HuH-7 (cell line): ENCODE measurements at places on chromosomes 2 and 18.
A peak's percentile ranks its signal among the peaks of the same experiment; 100 is the strongest.

- DNase-seq = no peak
Observed at GRCh38 chr2:195413422-195413821, 243.6 kb upstream of the SLC39A10 start.

DNA sequence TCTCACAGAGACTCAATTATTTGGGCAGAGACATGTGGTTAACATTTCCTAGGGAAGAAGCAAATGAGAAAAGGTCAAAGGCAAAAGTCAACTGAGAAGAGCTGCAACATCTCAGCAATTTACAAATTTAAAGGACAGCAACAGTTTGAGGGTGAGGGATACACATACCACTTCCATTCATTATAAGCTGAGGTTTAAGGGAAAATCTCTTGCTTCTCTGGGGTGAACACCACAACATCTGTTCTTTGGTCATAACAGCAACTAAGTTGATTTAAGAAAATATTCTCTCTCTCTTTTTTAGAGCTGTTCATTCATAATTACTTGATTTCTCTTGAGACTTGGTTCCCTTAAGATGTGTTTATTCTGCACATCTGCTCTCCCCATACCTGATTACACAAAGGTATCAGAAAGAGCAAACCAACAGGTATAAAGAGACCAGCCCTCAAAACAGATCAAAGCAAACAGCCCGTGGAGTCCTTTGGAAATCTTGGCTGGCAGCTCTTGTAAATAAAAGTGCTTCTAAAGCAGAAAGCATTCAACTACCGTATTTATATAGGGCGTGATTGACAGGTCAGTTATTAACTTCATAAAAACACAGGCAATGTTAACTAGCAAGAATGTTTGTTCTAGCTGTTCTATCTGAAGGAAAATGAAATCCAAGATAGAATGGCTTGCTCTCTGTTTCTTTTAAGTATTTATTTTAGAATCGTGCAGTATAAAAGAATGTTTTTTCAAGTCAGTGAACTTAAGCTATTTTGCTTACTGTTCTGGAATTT lies 132.8 kb downstream of the THADA start:
- DNase-seq = peak; percentile 48

- DNase-seq = no peak
Observed at GRCh38 chr2:30784682-30785081, 22.6 kb downstream of the CAPN13 start.

DNA sequence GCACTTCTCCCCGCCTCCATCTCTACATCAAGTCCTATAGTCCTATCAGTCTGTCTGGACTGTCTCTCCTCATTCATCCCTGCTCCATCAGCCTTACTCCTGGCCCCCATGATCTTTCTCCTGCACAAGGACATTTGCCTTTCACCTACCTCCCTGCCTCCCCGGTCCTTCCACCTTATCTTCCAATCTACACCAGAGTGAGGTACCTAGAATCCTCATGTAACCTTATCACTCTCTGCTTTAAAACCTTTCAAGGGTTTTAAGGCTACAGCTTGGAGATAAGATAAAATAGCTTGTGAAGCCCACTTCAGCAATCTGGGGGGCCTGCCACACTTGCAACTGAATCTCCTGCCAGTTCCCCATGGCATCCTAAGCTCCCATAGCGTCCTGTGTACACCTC lies 12.8 kb downstream of the CDC42EP3 start:
- no peak for DNase-seq

DNA sequence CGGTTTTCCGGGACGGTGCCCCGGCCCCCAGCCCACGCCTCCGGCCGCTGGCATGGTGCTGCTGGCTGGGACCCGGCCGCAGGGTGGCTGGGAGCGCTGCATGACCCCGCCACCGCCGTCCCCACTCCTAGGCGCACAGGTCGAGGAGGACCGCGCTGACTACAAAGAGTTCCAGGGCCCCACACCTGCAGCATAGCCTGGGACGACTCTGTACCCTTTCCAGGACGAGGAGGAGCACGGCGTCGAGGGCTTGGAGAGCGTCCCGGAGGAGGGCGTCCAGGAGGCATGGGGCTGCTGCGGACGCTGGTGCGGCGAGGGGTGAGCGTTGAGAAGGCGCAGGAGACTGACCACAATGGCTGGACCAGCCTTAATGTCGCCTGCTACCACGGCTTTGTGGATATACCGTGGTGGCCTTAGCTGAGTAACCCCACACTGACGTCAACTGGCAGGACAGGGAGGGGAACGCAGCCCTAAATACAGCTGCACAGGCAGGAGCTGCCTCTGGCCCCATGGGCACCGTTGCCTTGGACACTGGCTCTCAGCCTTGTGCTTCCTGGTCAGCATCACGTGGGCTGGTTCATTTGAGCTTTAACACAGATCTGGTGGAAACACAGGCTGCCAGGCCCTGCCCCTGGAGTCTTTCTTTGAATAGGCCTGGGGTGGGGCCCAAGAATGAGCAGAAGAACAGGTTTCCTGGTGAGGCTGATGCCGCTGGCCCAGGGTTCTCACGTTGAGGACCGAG lies 40.9 kb upstream of the TRIM43B start:
- no peak for DNase-seq

DNA sequence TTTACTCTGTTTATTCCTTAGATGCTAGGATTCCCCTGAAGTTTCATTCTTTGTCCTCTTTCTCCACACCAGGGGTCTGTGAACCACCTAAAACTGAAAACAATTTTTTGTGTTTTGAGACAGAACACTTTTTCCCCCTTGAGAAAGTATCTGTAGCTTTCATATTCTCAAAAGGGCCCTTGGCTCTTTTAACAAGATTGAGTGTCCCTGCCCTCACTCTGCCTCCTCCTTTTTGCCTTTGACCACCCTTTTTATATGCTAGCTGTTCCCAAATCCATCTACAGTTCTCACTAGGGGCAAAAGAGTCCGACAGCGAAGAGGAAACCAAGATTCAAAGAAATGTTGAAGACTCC lies 883 bp upstream of the EHBP1 start:
- no peak for DNase-seq

GRCh38 chr2:171293661-171294060 lies 133.0 kb upstream of the TLK1 start:
- no peak for DNase-seq

GRCh38 chr2:131577812-131578211 lies 50.1 kb downstream of the CCDC74A start:
- DNase-seq = no peak

DNA sequence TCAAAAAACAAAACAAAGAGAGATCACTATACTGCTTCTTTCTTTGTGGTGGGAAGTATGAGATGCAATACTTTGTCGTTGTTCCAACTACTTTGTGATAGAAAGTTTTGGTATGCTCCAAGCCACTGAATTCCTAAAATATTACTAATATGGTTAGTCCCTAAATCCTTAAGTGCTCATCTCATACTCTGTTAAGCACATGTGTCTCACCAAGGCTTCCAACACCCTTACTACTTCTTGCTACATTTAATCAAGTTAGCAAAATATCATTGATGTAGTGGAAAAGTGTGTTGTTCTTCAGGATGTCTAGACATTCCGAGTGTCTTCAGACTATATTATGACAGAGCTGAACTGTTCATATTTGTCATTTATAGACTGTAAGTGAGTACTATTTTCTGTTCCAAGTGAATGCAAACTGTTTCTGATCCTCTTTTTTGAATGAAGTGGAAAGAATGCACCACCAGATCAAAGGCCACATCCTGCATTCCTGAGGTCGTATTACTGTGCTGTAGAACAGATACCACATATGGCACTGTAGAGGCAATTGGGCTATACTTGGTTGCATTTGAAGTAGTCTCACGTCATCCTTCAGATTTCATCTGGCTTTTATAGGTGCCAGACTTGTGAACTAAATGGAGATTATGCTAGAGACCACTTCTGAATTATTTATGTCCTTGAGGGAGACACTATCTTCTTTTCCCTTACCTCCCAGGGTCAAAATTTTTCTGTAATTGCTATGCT lies 298.4 kb upstream of the ZNF521 start:
- DNase-seq = no peak

DNA sequence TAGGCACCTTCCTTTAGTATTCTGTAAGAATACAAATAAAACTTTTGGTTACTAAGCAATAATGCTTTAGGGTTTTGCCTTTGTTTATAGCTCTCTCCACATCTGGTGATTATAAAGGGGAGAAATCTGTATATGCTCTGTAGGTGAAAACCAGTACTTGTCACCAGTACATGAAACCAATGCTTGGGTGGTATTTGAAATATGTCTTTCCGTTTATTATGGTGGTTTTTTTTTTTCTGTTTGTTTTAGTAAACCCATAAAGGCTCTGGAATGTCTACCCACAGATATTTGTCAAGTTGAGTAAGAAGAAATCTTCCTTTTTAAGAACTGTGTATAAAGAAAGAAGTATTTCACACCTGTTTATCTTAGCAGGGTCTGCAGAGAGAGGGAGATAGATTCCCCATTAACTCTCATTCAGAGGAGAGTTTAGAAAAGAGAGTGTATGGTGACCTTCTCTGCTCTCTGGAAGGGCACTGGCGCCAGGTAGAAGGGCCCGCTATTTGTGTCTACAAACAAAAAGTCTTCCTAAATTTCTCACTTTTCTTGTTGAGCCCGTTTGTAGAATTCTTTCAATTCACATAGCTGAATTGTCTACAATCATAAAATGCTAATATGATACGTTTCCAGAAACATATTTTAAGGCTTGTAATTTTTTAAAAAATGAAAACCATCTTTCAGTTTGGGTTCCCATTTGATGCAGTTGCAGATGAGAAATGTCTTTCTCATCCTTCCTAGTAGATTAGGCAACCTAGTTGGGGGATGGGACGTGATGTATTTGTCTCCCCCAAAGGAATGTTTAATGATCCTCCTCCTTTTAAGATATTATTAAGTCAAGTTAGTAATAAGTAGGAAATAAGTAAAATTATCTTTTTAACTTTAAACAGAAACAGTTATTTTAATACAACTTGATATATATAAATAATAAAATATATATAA lies 33.9 kb downstream of the MAP3K20 start:
- no peak for DNase-seq

DNA sequence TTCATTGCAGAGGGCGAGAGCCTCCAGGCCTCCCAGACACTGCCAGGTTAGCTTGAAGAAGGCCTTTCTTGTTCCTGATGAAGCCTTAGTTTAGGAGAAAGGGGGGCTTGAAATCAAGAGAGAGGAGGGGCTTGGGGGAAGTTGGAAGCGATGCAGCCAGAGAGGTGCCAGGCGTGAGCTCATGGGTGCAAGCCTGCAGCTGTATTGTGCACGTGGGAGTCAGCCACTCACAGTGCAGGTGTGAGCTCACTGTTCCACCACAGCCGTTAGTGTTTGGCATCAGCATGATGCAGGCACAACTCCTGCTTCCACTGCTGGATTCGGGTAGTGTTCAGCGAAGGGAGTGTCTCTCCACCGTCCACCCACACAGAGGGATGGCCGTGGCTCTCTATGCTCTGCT lies 68.4 kb upstream of the ALPP start:
- DNase-seq = no peak

GRCh38 chr2:50613161-50613560 lies 418.8 kb downstream of the NRXN1 start:
- no peak for DNase-seq

- no peak for DNase-seq
Observed at GRCh38 chr2:111208639-111209038, 87.9 kb downstream of the BCL2L11 start.

GRCh38 chr2:107992069-107992468 lies 5.7 kb downstream of the SLC5A7 start:
- DNase-seq = no peak

- peak; percentile 5 for DNase-seq
Observed at GRCh38 chr18:34631093-34631966, 78.8 kb upstream of the DTNA start.

- DNase-seq = no peak
Observed at GRCh38 chr2:42556315-42556890, 12.0 kb upstream of the MTA3 start.

- DNase-seq = no peak
Observed at GRCh38 chr18:42719221-42719620, 396.3 kb downstream of the RIT2 start.

DNA sequence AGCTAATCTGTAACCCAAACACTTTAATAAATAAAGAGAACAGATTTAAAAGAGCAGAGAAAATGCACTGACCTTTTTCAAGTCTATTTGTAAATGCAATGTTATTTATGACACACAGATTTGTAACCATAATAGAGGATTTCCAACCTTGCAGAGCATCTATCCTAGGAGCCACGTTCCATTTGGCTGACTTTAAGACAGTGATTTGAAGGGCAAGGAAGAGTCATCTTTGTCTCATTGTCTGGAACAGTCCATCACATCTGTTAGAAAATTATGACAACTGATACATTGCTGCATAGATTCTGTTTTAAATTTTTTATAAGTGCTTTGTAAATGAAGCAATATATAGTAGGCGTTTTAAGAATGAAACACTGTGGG lies 90.8 kb upstream of the L3MBTL4 start:
- no peak for DNase-seq

- no peak for DNase-seq
Observed at GRCh38 chr18:3012136-3013023, 564 bp downstream of the LPIN2 start.

DNA sequence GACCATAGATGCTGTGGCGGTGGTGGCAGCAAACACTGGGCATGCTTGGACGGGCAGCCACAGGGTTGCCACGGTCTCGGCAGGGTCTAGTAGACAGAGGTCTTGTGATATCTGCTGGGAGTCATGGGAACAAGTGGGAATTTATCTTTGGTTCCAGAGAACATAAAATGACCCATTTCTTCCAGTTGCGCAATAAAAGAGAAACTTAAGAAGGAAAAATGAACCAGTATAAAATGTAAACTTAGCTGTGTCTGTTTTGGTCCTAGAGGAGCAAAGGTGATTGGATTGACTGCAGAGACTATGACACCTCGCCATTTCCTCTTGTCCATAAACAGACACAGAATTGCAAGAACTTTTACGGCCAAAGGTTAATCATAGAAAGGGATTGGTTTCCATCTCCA lies 132.6 kb upstream of the RBBP8 start:
- no peak for DNase-seq

GRCh38 chr2:216056739-216057138 lies 24.9 kb downstream of the PECR start:
- no peak for DNase-seq

DNA sequence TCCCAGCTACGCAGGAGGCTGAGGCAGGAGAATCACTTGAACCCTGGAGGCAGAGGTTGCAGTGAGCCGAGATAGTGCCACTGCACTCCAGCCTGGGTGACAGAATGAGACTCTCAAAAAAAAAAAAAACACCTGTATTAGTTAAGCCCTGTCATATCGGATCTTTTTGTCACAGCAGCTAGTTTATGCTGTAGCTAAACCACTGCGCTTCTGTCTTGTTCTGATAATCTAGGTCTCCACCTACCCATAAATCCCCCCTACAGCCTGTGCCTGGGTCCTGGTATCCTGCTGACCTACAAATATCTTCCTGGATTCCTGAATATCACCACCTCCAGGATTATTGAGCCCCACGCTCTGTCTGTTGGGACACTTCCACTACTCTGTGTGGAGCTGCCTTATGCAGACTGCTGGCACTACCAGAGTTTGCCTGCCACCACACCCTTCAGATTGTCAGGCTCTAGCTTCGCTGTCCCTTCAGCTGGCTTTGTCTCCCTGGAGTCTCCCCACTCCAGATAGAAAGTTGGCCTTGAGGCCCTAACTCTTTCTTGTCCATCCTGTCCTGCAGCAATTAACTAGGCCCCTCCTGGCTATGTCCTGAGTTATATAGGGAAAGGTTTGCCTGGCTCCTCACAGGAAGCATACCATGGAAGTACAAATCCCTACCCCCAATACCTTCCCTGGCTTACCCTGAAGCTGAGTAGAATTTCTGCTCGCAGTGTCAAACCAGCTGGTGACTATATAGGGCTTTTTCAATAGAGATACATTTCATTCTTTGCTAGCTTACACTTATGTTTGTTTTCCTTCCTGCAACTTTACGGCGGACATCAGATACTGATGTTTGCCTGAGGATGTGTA lies 136.0 kb upstream of the SERTAD2 start:
- DNase-seq = no peak
